H1 (cell line): ENCODE measurements at places on chromosomes 2 and 18. TPM values are rescaled to one million over a fixed set of nuclear protein-coding genes. Genes with fewer than 3 reads are reported as not detected.

The RANBP2 gene
- 5.6 and 8.2 TPM in 2 replicates for polyA plus RNA-seq

The ALK gene
- polyA plus RNA-seq: 0.02 and 0.08 TPM in 2 replicates

The GATA6 gene
- polyA plus RNA-seq: 0.02 TPM in 1 of 2 replicates, not detected in the other

The C1GALT1C1L gene
- polyA plus RNA-seq: 0.12 TPM in 1 of 2 replicates, not detected in the other

The BAZ2B gene
- 13.2 and 15.2 TPM in 2 replicates for polyA plus RNA-seq

The NEUROD1 gene
- polyA plus RNA-seq: 0.08 TPM in 2 replicates

The RAB27B gene
- polyA plus RNA-seq: 0.03 and 0.05 TPM in 2 replicates

The DPP4 gene
- 1.0 and 1.3 TPM in 2 replicates for polyA plus RNA-seq

The CNNM3 gene
- 29.1 and 39.0 TPM in 2 replicates for polyA plus RNA-seq

The SOX11 gene
- 9.0 and 10.1 TPM in 2 replicates for polyA plus RNA-seq

The SERPINB4 gene
- polyA plus RNA-seq: 0.20 and 0.36 TPM in 2 replicates
